ENCODE measurements at places on chromosomes 3 and 15. TPM values are rescaled to one million over a fixed set of nuclear protein-coding genes. Genes with fewer than 3 reads are reported as not detected.

CHRD gene
- total RNA-seq: 4.8 TPM

PARP16 gene
- total RNA-seq: 3.6 TPM

SETD5 gene
- total RNA-seq: 53.7 TPM

FBN1 gene
- 260 TPM for total RNA-seq

HRH1 gene
- total RNA-seq: 30.6 TPM

Measured in fibroblast of lung (primary cell).